ENCODE measurements at places on chromosomes 2 and 18. TPM values are rescaled to one million over a fixed set of nuclear protein-coding genes. Genes with fewer than 3 reads are reported as not detected.

Gene CABYR
- polyA plus RNA-seq: 4.2 TPM

Gene CAPN10
- 92.1 TPM for polyA plus RNA-seq

Gene MAL
- polyA plus RNA-seq: 3.0 TPM

Gene CYS1
- not detected for polyA plus RNA-seq

Gene CNTNAP5
- polyA plus RNA-seq: not detected

Gene ELP2
- 45.7 TPM for polyA plus RNA-seq

Data from B cell (primary cell).